Hepatic stellate cell (primary cell): ENCODE measurements at places on chromosomes 4 and X.

DNA sequence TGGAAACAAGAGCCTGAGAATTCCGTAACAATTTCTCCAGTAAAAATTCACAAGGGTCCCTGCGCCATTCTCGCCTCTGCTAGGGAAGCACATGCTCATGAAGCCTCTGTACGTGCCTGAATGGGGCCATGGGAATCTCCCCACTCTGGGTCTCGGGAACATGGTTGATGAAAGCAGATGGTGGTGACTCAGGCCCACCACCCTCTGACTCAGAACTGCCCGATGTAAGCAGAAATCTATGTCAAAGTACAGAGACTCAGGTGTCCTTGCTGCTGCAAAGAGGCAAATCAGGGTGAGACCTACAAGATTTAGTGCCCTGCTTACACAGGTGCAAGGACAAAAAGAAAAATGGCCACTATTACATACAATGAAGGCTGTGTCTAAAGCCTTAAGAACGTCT is 65.0 kb downstream of the SCD5 start:
- DNase-seq: no peak

- DNase-seq: no peak
Measured at GRCh38 chrX:48751343-48751742, 10.2 kb upstream of the GLOD5 start.

DNA sequence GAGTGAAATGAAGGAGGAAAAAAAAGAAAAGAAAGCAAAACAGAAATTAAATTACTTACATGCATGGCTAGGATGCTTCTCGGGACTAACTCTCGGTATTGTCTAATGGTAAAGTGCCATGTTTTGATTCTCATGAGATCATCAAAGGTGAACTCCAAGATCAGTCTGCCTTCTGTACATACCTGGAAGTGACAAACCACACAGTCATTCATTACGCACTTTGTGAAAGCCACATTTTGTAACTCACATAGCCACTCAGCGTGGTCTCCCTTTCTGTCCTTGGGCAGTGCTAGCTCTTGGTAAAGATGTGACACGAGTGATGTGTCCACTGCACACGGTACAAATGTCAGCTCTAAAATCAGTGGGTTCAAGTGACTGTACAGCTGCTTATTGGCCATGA is 309.8 kb downstream of the LDB2 start:
- no peak for DNase-seq

GRCh38 chr4:95091272-95091671 is 333.5 kb downstream of the BMPR1B start:
- DNase-seq: no peak

DNA sequence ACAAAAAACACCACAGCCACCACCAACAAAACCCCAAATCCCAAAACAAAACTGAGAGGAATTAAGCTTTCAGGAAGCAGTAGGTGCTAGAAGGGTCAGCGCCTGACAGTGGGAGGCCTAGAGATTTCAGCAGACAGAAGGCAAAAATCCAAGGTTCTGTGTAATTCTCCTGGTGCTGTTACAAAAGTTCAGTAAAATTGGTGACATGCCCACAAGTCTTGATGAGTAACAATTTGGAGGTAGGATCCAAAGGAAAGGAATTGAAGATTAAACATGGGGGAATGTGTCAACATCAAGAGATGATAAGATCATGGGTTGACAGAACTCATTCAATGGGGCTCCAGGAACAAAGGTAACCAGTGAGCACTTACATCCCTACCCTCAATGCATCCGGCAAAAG is 653.8 kb upstream of the CPEB2 start:
- DNase-seq: no peak

- DNase-seq: no peak
Measured at GRCh38 chr4:89301902-89302301, 5.7 kb downstream of the GPRIN3 start.

DNA sequence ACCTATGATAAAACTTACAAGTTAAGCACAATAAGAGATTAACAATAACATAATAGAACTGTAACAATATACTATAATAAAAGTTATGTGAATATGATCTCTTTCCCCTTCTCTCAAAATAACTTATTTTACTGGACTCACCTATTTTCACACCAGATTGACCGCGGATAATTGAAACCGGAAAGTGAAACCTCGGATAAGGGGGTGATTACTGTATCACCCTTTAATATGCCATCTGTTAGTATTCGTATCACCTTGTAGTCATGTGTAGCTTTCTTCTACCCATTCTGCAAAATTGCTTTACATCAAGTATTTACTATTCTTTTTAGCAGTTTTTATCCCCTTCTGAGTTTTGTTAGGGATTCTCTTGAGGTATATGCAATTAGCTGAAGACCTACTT is 1.8 kb downstream of the SPCS3 start:
- no peak for DNase-seq

- DNase-seq: no peak
Measured at GRCh38 chr4:100548200-100548560, 30.4 kb upstream of the EMCN start.

GRCh38 chr4:8220661-8221450 is 21.8 kb downstream of the SH3TC1 start:
- DNase-seq: no peak

DNA sequence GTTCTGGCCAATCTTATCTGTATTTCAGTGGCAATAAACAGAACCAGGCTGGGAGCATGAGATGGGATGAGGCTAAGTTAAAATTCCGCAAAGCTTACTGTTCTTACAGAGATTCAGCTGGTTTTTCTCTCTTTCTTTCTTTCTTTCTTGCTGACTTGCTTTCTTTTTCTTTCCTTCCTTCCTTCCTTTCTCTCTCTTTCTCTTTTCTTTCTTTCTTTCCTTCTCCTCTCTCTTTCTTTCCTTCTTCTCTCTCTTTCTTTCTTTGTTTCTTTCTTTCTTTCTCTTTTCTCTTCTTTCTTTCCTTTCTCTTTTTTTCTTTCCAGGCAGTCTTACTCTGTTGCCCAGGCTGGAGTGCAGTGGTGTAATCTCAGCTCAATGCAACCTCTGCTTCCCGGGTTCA is 24.4 kb downstream of the SPACA5B start:
- DNase-seq: no peak

- no peak for DNase-seq
Measured at GRCh38 chr4:88009871-88010270, 2.4 kb downstream of the PKD2 start.

GRCh38 chr4:46931981-46932380 is 22.9 kb upstream of the COX7B2 start:
- DNase-seq: peak; percentile 6

GRCh38 chr4:6469898-6470501 is 2.4 kb downstream of the PPP2R2C start:
- no peak for DNase-seq

- no peak for DNase-seq
Measured at GRCh38 chrX:148904421-148905111, 404.1 kb downstream of the AFF2 start.

- no peak for DNase-seq
Measured at GRCh38 chr4:177128306-177128705, 181.4 kb upstream of the NEIL3 start.

GRCh38 chr4:37388681-37389365 is 144.3 kb downstream of the NWD2 start:
- no peak for DNase-seq

GRCh38 chr4:118282692-118283091 is 70.1 kb downstream of the PRSS12 start:
- DNase-seq: peak; percentile 27

GRCh38 chr4:154622598-154622997 is 10.1 kb upstream of the FGG start:
- peak; percentile 22 for DNase-seq

DNA sequence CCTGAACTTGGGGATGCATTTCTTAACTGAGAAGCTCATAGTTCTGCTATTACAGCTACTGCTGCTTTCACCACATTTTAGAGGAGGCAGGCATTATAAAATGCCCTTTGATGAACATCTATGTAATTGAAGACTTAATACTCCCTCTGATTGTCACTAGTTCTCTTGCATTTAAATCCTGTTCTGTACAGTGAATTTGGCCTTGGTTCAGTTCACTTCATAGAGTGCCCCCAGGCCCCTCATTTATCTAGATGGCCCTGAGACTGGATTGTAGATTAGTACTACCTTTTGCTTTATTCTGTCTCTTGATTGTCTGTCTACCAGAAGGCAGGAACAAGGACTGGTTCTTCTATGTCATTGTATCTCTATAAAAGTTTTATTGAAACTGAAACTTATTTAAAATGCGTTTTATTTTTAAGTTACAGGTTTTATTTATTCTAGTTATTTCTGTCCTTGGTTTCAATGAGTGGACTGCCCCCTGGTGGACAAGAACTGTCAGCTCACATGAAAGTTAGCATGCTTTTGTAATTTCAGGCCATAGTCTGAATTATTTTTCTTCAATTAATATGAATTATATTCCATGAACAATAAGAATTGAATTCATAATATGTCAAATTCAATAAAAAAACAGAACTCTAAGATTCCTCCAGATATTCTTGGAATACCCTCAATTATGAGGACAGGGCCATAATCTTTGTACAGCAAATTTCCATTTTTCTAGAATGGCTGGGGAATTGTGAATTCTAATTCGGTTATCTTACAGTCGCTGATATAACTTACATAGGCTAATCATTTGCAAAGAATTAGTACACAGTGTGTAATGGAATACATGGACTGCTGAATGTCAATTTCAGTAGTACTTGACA is 47.2 kb upstream of the TMEM33 start:
- no peak for DNase-seq

GRCh38 chrX:29397506-29397905 is 810.3 kb downstream of the IL1RAPL1 start:
- DNase-seq: peak; percentile 4

DNA sequence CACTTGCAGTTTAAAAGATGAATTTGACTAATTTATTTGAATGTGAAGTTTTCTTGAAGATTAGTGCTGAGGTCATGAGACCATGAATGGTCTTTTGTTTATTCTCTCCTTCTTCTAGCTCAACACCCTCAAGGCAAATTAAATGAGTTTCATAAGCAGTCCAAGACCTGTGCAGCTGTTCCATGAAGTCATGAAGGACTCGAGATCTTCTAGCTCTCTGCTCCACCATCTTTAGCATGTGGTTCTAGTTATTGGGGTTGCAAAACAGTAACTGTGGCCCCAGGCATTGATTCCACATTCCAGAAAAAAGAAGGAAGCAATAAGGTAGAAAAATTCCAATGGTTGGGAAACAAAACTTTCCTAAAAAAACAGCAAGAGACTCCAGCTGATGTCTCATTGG is 84.2 kb upstream of the HS3ST1 start:
- no peak for DNase-seq

DNA sequence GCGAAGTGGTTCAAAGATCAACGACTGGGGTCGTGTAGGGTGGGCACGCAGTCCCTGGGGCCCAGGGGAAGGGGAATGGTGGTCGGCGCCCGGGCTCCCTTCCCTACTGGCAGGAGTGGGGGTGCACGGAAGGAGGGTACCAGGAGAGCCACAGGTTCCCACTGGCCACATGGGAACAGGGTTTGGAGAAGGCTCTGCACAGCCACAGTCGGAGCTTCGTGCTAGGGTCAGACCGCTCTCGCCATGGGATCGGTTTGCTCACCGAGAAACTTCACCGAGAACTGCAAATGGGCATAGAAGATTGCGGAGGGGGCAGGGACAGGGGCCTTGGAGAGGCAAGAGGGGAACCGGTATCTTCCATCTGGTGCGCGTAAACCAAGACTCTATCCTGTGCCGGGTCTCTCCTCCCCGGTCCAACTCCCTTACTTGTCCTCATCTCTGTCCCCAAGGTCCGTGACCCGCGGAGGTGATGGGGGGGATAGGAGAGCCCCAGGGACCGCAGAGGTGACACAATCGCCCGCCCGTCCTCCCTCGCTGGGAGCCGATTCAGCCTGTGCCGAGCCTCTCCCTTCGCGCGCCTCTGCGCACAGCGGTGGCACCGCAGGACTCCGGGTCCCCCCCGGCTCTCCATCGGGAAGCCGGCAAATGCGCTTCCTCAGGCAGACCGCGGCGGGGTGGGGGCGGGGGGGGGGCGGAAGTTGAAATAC is 1.0 kb downstream of the SCD5 start:
- DNase-seq: no peak

- no peak for DNase-seq
Measured at GRCh38 chrX:16653424-16653823, 3.5 kb downstream of the S100G start.

GRCh38 chr4:47373174-47373573 is 90.3 kb downstream of the COMMD8 start:
- DNase-seq: peak; percentile 14

GRCh38 chrX:21843179-21843578 is 3.8 kb downstream of the MBTPS2 start:
- no peak for DNase-seq

DNA sequence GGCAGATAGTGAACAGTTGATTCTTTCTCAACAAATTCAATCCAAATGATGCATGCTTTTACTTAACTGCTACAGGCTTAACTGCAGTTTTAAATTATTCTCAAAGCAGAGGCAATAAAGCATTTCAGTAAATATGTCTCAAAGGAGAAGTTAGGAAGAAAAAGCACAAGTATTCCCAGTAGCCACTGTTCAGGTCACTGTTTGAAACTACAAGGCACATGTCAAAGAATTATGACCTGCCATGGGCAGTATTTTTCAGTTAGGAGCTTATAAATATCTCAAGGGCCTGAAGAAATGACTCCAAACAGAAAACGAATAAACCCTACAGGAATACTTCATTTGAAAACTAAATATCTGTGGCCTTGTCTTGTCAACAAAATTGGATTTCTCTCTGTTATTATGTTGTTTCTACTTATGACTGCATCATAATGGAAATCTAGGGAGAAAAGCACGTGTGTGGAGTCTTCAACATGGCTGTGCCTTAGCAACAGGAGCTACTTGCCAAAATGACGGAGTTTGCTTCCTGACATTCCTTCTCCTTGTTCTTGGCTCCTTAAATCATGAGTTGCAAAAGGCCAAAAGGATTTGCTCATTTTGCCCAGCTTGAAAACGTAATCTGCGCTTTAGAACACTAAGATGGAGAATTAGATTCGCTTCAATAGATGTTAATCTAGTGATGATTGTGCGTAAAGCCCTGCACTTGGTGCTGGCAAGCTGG is 67.6 kb upstream of the GPR101 start:
- DNase-seq: no peak

DNA sequence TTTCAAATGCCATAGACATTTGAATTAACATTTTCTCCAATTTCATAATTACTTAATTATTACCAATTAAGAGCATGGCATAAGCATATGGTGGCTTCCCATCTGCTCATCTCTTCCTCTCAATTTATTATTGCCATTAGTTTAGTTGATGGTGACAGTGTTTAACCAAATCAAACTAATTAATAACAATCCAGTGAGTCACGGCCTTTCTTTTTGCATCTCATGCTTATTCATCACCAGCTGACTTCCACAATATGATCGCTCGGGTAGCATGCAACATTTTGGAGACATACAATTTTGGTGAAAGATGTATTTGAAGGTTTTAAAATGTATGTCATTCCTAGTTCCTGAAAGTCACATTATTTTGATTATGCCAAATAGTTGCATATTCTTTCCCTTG is 172.8 kb upstream of the TACR3 start:
- no peak for DNase-seq

DNA sequence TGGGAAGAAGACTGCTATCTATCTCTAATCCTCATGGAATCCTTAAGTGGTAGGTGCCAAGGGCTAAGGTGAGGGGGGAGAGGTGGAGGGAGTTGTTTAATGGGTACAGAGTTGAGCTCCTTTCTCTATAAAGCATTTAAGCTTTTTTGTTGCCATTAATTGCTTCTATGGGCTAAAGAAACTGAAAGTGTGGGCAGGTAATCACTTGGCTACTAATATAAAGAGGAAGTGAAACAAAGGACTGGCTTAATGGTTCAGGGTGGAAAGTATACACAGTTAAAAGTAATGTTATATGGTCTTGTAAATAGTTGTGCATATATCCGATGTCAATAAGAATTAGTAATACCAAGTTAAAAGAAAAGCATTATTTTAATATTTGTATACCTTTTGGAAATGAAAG is 83.9 kb downstream of the POLA1 start:
- DNase-seq: no peak

GRCh38 chr4:164716901-164717300 is 37.0 kb upstream of the SMIM31 start:
- no peak for DNase-seq
